ENCODE measurements at places on chromosomes 4 and X. TPM values are rescaled to one million over a fixed set of nuclear protein-coding genes. Genes with fewer than 3 reads are reported as not detected.

Gene PLS3
- total RNA-seq: 129 TPM

Gene STIM2
- 25.5 TPM for total RNA-seq

Gene SAP30
- total RNA-seq: 14.4 TPM

Gene POU4F2
- not detected for total RNA-seq

Gene VCX3B
- total RNA-seq: not detected

Gene CNGA2
- not detected for total RNA-seq

Gene RRH
- total RNA-seq: not detected

Gene PPP4R3C
- total RNA-seq: not detected

Gene SFRP2
- total RNA-seq: 1.4 TPM

Gene SSX1
- total RNA-seq: not detected

Gene UGT8
- 3.7 TPM for total RNA-seq

Gene FOXR2
- total RNA-seq: not detected

Gene SCML1
- 4.0 TPM for total RNA-seq

Gene TSPAN5
- 35.2 TPM for total RNA-seq

Gene ATP1B4
- total RNA-seq: not detected

Gene HS3ST1
- total RNA-seq: 0.36 TPM

Gene CXCL3
- 0.25 TPM for total RNA-seq

Gene DSPP
- not detected for total RNA-seq

Gene RAI2
- total RNA-seq: 3.9 TPM

Gene ETDB
- not detected for total RNA-seq

Gene BMPR1B
- total RNA-seq: 1.3 TPM

Gene ZNF718
- total RNA-seq: 9.2 TPM

Gene TMEM31
- not detected for total RNA-seq

Gene C4orf51
- not detected for total RNA-seq

Gene VEGFD
- 1.8 TPM for total RNA-seq

Gene ASB5
- 0.07 TPM for total RNA-seq

Gene PDCL2
- not detected for total RNA-seq

Gene ARMCX1
- total RNA-seq: 16.7 TPM

Gene PRICKLE3
- 28.9 TPM for total RNA-seq

Gene MAGEC2
- not detected for total RNA-seq
